ENCODE measurements at places on chromosomes 1 and 21.

DNA sequence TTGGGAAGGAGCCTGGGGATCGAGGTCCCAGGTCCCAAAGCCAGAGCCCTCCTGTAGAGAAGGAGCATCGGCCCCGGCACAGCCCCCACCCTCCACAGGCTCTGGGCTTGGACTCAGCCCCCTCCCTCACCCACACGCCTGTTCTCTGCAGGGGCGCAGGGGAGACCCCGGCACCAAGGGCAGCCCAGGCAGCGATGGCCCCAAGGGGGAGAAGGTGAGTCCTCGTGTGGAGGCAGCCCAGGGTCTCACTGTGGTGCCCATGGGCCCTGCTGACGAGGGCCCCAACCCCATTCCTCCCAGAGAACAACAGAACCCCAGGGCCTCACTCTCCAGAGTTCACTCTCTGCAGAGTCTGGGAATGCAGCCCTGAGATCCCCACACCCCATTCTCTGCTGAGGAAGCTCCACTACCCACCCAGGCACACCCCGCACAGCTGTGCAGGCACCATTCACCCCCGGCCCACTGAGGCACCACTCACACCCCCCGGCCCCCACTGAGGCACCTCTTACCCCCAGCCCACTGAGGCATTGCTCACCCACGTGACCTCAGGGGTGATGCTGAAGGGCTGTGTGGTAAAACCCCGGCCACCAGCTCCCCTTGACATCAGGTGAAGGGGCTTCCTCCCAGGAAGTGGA, 21.8 kb downstream of the COL6A2 start:
- no peak for DNase-seq

DNA sequence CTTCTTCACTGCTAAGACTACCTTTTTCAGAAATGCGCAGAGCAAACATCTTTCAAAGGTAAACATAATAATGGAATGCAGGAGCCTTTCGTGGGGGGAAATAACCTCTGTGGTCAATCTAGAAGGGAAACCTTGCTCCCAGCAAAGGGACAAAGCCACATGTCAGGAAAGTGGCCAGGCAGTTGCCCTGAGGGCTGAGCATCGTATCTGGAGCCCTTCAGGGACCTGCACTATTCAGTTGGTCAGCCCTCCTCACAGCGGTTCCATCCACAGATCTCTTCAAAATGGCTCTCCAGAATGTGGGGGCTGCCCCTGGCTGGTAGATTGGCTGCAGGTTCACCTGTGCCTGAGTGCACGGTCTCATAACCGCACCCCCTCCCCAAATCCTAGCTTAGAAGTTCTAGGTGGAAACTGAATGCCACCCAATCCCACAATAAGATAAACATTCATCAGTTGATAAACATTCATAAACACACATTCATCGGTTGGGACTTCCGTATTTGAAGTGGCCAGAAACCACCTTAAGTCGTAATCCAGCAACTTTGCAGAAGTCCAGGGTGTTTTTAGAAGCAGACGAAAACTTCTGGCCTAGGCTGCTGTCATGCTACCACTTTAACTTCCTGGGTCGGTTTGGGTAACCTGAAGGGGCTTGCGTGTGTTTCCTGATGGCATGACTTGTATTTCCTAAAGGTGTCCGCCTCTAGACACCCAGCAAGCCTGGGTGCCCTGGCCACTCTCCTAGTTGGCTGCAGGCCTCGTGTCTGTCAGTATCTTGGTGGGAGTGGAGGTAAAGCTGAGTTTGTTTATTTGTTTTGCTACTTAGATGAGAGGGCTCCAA, 50.5 kb downstream of the RASSF5 start:
- DNase-seq: peak; percentile 35

DNA sequence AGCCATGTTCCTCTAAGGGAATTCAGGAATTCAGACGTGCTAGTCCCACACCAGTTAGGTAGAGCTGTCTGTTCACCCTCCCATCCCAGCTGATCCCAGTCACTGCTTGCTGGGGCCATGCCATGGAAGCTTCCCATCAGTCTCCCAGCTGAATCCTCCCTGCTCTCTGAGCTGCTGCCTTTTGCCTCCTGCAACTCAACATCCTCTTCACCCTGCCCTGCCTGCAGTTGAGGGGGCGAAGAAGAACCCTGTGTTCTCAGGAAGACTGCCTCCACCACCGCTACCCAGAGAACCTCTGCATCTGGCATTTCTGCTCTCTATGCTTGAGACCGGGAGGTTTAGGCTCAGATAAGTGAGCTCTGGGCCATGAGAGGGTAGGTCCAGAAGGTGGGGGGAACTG, 16.2 kb downstream of the CDCA8 start:
- no peak for DNase-seq

- peak; percentile 36 for DNase-seq
Observed at GRCh38 chr1:160046494-160047110, 14.8 kb upstream of the PIGM start.

DNA sequence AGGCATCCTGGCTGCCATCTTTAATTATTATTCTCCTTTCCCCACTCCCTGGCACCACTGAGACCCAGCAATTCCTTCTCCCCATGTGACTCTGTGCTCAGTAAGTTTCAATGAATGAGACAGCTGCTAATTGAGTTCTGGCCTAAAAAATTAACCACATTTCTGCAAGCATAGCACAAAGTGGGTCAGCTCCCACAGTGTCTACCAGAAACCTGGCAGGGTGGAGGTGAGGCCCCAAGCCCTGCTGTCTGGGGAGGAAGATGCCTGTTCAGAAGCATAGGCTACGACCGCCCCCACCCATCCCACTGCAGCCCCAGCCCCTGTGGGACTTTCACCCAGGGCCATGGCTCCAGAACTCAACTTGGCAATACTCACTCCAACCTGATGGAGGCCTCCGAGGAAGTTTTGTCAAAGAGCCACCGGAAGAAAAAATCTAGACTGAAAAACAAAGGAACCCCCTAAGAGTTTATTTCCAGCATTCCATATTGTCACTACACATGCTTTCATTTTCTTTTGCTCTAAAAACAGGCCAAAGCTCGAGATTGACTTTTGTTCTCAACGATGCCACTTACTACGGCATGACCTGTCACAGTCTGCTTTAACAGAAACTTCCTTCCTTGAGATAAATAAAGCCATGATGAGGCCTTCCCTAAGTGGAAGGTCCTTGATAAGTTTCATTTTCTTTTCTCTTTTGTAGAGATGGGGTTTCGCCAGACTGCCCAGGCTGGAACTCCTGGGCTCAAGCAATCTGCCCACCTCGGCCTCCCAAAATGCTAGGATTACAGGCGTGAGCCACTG, 26.5 kb downstream of the TMEM63A start:
- no peak for DNase-seq

GRCh38 chr21:21283810-21284209, 285.6 kb downstream of the NCAM2 start:
- no peak for DNase-seq

DNA sequence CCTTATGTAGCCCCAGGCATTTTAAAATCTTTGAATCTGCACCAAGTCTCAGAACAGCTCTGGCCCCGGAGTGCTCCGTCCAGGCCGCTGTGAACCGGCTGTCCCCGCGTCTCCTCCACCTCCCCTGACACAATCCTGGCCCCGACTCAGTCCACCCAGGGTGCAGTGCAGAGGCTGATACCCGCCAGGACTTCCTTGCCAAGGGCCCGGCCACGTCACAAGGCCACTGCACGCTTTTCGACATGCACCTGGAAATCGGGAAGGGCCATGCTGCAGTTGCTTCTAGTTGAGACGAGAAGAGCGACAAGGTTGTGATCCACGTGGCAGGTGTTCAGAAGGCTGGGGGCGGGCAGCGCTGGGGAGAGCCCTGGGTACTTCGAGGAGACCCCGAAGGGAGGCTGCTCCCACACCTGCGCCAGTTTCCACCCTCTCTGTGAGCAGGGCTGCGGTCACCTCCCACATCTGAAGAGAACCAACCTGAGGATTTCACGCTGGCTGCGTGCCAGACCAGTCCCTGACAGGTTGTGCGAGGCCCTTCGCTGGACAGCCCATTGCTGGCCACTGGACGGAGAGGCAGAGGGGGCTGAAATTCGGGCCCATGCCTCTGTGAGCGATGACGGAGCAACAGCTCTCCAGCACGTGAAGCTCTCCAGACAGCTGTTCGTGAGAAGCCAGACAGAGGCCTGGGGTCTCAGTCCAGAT, 6.7 kb downstream of the VWA1 start:
- no peak for DNase-seq

- no peak for DNase-seq
Observed at GRCh38 chr21:33514229-33514628, 22.7 kb upstream of the DNAJC28 start.

DNA sequence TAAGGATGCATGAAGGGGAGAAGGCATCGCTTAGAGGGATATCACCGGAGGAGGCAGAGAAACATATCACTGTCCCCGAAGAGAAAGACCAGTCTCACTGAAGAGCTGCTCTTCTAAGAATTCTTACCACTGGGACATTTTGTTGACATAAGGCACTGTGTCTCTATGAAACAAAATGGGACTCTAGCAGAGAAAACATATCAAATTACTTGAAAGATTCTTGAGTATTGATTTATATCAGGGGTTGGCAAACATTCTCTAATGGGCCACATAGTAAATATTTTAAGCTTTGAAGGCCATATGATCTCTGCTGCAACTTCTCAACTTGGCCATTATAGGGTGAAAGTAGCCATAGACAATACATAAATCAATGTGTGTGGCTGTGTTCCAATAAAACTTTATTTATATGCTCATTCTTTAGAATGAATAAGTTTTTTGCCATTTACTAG, 41.0 kb upstream of the GREM2 start:
- no peak for DNase-seq

DNA sequence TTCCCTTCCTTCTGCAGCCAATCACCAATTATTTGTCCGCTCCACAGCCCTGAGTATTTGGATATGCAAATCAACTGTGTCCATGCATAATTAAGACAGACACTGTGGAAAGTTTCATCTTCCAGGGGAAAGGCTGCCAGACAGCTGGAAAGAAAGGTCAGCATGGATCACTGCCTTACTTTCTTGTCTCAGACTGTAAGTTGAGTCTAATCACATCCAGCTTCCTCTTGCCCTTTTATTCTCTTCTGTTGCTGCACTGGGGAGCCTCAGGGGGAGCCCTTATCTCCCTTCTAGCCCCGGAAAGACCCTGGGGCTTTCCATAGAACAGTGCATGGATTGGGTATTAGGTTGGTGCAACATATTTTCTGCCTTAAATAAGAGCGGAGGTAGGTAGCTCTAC, 182.9 kb downstream of the OMA1 start:
- DNase-seq: no peak

DNA sequence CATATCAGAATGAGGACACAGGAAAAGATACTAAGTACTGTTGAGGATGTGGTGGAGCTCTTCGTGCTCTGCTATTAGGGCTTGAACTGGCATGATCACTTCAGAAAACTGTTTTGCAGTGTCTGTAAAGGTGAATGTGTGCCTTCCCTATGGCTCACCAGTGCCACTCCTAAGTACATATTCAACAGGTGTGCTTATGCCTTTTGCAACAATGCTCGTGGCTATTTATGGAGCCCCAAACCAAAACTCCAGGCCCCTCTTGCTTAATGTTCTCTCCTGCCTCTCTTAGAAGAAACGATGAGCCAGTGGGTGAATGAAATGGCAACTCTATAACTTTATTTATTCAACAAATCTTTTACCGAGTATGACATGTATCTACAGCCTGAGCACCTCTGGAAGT, 70.2 kb downstream of the TAS1R2 start:
- no peak for DNase-seq

DNA sequence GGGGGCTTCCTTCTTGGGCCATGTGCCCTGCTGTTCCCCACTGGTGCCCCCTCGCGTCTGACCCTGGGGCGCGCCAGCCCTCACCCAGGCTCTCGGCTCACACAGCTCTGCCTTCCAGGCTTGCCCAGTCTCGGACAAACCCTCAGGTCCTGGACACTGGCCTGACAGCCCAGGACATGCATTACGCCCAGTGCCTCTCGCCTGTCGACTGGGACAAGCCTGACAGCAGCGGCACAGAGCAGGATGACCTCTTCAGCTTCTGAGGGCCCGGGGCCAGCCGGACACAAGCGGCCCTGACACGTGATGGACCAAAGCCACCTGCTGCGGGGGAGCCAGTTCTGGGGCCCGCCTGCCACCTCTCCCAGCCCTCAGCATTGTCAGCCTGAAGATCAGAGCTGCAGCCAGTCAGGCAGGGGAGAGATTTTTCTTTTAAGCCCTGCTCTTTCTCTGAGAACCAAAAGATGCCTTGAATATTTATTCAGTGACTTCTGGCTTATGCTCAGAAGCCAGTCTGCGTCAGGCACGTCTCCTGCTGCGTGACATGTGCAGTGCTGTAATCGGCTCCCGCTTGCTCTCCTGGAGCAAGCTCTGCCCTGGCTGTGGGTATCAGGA, 23.4 kb downstream of the LDLRAP1 start:
- DNase-seq: no peak

DNA sequence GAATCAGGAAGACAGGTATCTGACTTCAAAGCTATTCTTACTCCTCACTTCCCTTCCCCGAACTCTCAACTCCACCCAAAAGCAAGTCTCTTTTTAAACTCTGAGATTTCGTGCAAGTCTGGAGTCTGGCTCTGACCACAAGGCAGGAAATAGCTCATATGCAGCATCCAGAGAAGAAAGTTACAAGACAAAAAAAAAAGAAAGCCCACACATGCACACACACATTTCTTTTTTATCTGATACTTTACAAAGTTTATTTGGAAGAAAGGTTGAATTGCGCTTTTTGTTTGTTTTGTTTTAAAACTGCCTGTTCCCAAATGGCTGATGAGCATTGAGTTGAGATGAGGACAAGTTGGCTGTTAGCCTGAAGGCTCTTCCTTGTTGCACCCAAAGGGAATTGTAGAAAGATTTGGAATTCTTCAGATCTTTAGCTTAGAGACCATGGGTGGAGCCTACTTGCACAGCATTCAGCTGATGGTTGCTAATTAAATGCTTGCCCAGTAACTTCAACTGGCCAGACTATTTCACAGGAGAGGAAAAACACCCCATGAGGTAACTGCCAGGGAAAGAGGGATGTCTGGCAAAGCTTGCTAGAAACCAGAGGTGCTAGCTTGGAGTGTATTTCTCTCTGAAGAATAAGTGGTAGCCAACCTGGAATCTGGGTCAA, 490.3 kb downstream of the TTLL7 start:
- peak; percentile 45 for DNase-seq
